ENCODE measurements at places on chromosomes 6 and 20.
A peak's percentile ranks its signal among the peaks of the same experiment; 100 is the strongest.

GRCh38 chr6:38673397-38674165, 29.4 kb downstream of the GLO1 start:
- no peak overlapping the region for H3K4me3 ChIP-seq
- H3K36me3 ChIP-seq: no peaks in the 10 kb centered on the region
- no peak overlapping the region for H3K27ac ChIP-seq
- no peaks in the 10 kb centered on the region for H3K27me3 ChIP-seq
- peaks cover 3% of the 10 kb centered on the region for H3K4me1 ChIP-seq
- DNase-seq: no peak

DNA sequence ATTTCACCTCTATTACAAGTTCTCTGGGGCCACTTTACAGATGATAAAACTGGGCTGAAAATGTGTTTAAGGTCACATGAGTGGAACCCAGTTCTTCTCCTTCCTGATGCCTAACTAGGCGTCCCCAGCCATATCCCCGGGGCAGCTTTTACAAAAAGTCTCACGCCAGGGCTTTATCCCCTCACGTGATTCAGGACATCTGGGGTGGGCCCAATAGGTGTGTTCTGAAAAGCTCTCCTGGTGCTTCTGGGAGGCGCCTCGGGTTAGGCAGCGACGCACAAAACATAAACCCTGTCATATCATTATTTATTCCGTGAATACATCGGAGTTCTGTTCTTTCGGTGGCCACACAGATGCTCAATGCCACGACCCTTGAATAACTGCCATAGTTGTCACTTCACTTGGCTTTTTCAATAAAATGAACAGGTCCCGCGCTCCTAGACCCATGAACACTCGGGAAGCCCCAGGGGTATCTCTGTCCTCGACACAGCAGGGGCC, 32.1 kb downstream of the SF3B5 start:
- peak overlapping the region; percentile 92 for H3K4me3 ChIP-seq
- H3K27me3 ChIP-seq: peaks cover 19% of the 10 kb centered on the region

DNA sequence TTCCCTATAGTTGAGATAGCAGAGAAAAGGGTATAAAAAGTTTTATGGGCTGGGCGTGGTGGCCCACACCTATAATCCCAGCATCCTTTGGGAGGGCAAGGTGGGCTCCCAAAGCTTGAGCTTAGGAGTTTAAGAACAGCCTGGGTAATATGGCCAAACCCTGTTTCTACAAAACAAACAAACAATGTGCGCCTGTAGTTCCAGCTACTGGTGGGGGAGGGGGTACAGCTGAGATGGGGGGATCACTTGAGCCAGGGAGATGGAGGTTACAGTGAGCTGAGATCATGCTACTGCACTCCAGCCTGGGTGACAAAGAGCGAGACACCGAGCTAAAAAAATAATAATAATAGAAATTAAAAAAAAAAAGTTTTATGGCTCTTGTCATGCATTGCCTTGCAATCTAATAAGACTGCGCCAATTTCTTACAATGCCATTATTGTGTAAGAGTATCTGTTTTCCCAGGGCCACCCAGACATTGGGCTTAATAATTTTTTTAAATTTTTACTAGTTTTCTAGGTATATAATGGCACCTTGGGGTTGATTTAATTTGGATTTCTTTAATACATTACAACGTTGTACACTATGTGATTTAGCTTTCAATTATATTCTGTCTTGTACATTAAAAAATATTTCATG, 3.9 kb downstream of the ACSS2 start:
- DNase-seq: no peak
- H3K27ac ChIP-seq: no peak overlapping the region
- H3K4me3 ChIP-seq: no peak overlapping the region
- H3K4me1 ChIP-seq: peaks cover 5% of the 10 kb centered on the region

DNA sequence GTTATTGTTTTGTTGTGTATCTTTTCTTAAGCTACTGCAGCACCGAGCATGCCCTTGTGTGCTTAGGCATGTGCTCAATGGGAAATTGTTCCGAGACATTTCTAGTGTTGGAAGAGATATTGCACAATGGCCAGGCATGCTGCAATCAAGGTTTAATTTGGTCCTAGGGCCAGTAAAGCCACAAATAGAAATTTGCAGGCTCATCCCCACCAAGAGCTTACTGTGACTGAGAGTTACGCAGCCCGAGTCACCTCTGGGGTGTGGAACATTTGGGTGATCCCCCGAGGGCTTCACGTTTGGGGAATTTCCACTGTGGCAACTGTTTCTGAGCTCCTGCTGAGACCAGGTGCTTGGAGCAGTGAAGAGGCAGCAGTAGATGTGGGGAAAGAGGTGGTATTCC, 65.8 kb downstream of the ADTRP start:
- no peak for DNase-seq
- peaks cover 2% of the 10 kb centered on the region for H3K27me3 ChIP-seq
- peaks cover 5% of the 10 kb centered on the region for H3K36me3 ChIP-seq
- no peak overlapping the region for H3K4me3 ChIP-seq
- no peaks in the 10 kb centered on the region for H3K4me1 ChIP-seq

DNA sequence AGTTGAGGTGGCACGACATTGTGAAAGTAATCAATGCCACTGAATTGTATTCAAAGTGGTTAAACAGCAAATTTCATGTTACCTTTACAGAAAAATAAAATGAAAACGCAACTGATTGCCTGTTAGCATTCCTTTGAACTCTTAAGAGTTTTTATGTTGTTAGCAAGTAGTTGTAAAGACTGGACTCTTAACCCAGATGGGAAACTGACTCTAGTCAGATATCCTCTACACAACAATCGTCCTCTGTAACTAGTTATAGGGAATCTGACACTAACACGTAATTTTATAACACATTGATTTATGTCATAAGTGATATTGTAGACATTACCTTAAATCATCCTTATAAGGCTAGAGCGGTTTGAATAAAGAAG, 3.0 kb upstream of the FBXO9 start:
- DNase-seq: no peak
- no peaks in the 10 kb centered on the region for H3K36me3 ChIP-seq
- peak overlapping the region; percentile 86 for H3K4me3 ChIP-seq

DNA sequence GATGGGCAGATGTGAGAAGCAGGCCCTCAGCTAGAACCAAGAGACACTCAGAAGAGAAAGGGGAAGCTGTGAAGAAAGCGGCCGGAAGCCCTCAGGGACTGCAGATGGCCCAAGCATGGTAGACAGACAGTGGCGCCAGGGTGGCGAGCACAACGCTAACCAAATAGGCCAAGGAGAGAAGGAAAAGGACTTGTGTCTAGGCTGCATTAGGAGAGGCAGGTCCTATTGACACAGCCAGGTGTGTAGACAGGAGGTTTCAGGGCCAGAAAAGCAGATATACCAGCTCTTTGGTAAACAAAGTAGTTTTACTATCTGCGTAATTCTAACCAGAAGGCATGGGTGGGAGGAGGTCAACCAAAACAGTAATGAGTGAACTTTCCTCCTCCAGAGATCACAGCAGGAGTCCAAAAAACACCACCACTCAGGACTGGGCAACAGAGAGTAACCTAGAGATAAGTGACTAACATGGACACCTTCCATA, 15.8 kb upstream of the MAP7 start:
- DNase-seq: no peak
- no peaks in the 10 kb centered on the region for H3K4me1 ChIP-seq
- H3K4me3 ChIP-seq: no peak overlapping the region
- no peaks in the 10 kb centered on the region for H3K36me3 ChIP-seq
- no peak overlapping the region for H3K27ac ChIP-seq

GRCh38 chr6:116010790-116011401, 49.8 kb downstream of the FRK start:
- no peaks in the 10 kb centered on the region for H3K36me3 ChIP-seq
- no peaks in the 10 kb centered on the region for H3K27me3 ChIP-seq
- peak overlapping the region; percentile 79 for H3K27ac ChIP-seq
- no peak overlapping the region for H3K4me3 ChIP-seq

GRCh38 chr20:48421547-48421946, 406.3 kb downstream of the PREX1 start:
- no peak overlapping the region for H3K27ac ChIP-seq
- H3K27me3 ChIP-seq: peaks cover 6% of the 10 kb centered on the region
- DNase-seq: no peak

GRCh38 chr6:119781365-119781764, 431.8 kb upstream of the MAN1A1 start:
- H3K36me3 ChIP-seq: no peaks in the 10 kb centered on the region
- no peak overlapping the region for H3K27ac ChIP-seq

- no peak overlapping the region for H3K4me3 ChIP-seq
- H3K27ac ChIP-seq: no peak overlapping the region
- peak; percentile 33 for DNase-seq
These were observed 106.3 kb upstream of the RIPOR2 start for GRCh38 chr6:25042036-25042521.

- peaks cover 3% of the 10 kb centered on the region for H3K27me3 ChIP-seq
- no peaks in the 10 kb centered on the region for H3K4me1 ChIP-seq
- no peak for DNase-seq
- no peak overlapping the region for H3K27ac ChIP-seq
- no peaks in the 10 kb centered on the region for H3K36me3 ChIP-seq
- no peak overlapping the region for H3K4me3 ChIP-seq
These were observed 255.6 kb downstream of the KHDC1L start for GRCh38 chr6:72969666-72970065.

GRCh38 chr6:160041608-160042007, 72.7 kb downstream of the IGF2R start:
- no peaks in the 10 kb centered on the region for H3K27me3 ChIP-seq
- no peak for DNase-seq
- no peaks in the 10 kb centered on the region for H3K4me1 ChIP-seq
- no peak overlapping the region for H3K4me3 ChIP-seq

- DNase-seq: no peak
- H3K4me3 ChIP-seq: peak overlapping the region; percentile 99
- peaks cover 14% of the 10 kb centered on the region for H3K4me1 ChIP-seq
- peaks cover 24% of the 10 kb centered on the region for H3K27me3 ChIP-seq
- H3K27ac ChIP-seq: peak overlapping the region; percentile 86
These were observed 1.2 kb downstream of the RPS21 start for GRCh38 chr20:62387933-62388635.

GRCh38 chr6:13559251-13559650, 15.2 kb upstream of the SIRT5 start:
- H3K27me3 ChIP-seq: no peaks in the 10 kb centered on the region
- H3K36me3 ChIP-seq: no peaks in the 10 kb centered on the region
- H3K4me3 ChIP-seq: no peak overlapping the region
- H3K27ac ChIP-seq: no peak overlapping the region
- no peak for DNase-seq

- H3K36me3 ChIP-seq: no peaks in the 10 kb centered on the region
- H3K27ac ChIP-seq: no peak overlapping the region
- peaks cover 10% of the 10 kb centered on the region for H3K4me1 ChIP-seq
- H3K4me3 ChIP-seq: no peak overlapping the region
- peaks cover 2% of the 10 kb centered on the region for H3K27me3 ChIP-seq
These were observed 707.0 kb downstream of the QKI start for GRCh38 chr6:164121527-164121926.

DNA sequence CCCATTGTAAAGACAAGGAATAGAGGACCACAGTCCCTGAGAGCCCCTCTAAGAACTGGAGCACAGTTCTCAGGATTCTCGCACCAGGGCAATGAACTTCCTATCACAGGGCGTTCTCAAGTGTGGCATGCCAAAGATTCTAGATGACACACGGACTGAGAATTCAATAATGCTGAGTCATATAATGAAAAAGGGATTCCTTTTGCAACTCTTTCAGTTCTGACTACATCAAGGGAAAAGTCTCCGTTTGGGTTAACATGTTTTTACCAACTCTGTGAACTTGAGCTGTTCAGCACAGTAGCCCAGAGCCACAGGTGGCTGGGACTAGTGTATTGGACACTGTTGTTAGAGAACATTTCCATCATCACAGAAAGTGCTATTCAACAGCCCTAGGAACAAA, 3.4 kb downstream of the MED20 start:
- no peak overlapping the region for H3K4me3 ChIP-seq
- H3K4me1 ChIP-seq: peaks cover 11% of the 10 kb centered on the region
- no peak for DNase-seq
- peaks cover 7% of the 10 kb centered on the region for H3K27me3 ChIP-seq
- H3K27ac ChIP-seq: peak overlapping the region; percentile 28

Data from glutamatergic neuron (in vitro differentiated cells).